ENCODE measurements at places on chromosomes 1 and 21.

GRCh38 chr1:75980972-75981897 is 49.0 kb upstream of the ASB17 start:
- DNase-seq: no peak

- DNase-seq: no peak
These were observed 6.0 kb upstream of the DMBX1 start for GRCh38 chr1:46483589-46483988.

DNA sequence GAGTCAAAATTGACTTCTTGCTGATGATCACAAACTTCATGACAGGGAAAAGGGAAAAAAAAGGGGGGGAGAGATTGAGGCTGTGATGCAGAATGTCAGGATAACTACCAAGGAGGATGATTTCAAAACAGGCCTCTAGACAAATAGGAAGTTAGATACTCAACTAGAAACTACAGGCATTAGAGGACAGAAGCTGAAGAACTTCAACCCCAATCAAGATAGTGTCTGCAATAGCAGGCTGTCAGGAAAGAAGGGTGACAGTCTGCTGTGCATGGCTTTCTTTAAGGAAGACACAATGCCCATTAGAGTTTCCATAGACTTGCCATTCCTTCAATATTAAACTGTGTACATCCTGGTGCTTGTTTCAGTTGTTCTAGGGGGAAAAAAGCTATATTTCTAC is 257.2 kb downstream of the TTLL7 start:
- no peak for DNase-seq

DNA sequence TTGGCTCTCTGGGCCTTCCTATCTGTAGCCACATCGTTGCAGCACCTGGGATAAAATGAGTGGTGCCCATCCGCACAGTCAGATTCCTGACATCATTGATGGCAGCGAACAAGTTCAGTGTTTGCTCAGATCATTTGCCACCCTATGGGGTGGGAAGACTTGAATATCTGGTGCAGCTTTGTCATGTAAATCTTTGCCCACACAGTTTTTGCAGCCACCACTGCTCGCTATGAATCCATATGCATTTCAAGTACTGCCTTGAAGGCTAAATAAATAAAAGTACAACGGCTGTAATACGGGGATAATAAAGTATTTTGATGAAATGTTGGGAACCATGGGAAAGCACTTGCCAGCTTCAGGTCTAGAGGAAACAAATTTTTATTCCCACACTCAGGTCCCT is 56.3 kb upstream of the COA6 start:
- DNase-seq: no peak

Measured in stimulated activated CD4-positive, alpha-beta T cell treated with anti-CD3 and anti-CD28 coated beads, Interleukin-1b, Interleukin-23, amount 100 ng/mL, for 4 hours (primary cell).